Naive thymus-derived CD8-positive, alpha-beta T cell (primary cell): ENCODE measurements at places on chromosomes 6 and 20. TPM values are rescaled to one million over a fixed set of nuclear protein-coding genes. Genes with fewer than 3 reads are reported as not detected.

SRMS gene
- total RNA-seq, result not detected

LY6G6C gene
- not detected for total RNA-seq

SHLD1 gene
- 13.8 TPM for total RNA-seq

RAET1G gene
- not detected for total RNA-seq

APCDD1L gene
- total RNA-seq, result not detected

KCNK15 gene
- not detected for total RNA-seq

SLC25A27 gene
- 5.2 TPM for total RNA-seq

DNA sequence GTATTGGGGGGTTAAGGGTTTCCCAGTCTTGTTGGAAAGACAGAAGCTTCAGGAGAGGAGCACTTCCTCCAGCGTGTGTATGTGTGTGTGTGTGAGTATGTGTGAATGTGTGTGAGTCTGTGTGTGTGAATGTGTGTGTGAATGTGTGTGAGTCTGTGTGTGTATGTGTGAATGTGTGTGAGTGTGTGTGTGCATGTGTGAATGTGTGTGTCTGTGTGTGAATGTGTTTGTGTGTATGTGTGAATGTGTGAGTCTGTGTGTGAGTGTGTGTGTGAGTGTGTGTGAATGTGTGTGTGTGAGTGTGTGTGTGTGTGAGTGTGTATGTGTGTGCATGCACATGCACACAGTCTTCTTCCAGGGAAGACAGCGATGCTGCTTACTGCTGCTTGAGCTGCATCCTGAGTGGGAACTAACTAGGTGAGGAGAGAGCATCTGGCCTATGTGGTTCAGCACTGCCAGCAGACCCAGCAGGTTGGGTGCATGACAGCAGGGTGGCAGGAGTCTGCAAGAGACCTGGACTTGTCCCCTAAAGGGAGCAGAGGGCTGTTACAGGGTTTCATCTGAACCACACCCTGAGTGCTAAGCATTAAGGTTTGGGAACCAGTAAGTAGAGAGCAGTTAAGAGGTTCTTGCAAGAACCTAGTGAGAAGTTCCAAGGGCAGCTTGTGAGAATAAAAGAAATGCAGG is 22.7 kb upstream of the CCND3 start:
- no peak for DNase-seq

DNA sequence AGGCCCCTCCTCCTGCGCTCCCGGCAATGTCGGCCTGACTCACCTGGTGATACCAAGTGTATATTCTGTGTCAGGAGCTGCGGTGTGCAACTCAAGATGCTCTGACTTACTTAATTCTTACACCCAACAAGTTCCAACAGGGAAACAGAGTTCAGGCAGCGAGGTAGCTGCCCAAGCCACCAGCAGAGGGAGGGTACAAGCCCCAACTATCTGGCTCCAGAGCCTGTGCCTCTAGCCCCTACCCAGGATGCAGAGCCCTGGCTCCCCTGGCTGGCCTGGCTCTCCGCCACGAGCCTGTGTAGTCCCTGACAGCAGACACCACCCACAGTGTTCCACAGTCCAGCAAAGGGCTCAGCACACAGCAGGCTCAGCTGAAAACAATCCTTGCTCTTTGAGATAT is 34.9 kb downstream of the C20orf203 start:
- no peak for DNase-seq

- no peak for DNase-seq
Measured at GRCh38 chr6:38695227-38695900, 7.6 kb downstream of the GLO1 start.

DNA sequence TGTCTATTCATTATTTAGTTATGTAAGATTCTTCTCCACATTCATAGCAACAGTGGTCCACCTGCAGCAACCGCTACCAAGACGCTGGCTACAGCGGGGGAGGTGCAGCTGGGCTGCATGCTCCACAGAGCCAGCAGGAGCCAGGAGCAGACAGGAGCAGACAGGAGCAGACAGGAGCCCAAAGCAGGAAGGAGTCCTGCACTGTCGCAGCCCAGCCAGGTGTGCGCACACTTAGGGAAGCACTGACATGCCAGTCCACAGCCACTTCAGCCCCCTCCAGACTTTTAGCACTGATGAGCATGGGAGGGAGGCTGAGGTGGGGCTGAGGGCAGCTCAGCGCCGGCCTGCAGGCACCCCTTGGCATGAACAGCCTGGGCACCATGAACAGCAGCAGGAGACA is 19.6 kb downstream of the KIF16B start:
- DNase-seq, result no peak

DNA sequence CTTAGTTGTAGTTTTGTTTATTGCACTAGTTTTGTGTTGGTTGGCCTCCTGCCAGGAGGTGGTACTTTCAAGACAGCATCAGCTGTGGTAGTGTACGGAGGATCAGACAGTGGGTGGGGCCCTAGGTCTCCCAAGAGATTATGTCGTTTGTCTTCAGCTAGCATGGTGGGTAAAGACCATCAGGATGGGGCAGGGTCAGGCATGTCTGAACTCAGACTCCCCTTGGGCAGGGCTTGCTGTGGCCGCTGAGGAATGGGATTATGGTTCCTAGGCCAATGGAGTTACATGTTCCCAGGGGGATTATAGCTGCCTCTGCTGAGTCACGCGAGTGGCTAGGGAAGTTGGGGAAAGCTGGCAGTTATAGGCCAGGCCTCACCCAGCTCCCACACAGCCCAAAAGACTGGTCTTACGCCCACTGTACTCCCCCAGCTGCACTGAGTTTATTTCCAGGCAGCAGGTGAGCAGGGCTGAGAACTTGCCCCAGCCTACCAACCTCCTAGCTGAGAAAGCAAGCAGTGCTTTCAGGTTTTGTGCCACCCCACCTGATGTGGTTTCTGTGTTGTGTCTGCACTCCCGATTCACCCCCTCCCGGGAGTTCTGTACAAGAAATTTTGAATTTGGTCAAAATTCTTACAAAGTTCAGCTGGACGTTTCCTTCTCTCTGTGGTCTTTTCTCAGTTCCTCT is 24.7 kb downstream of the ZSCAN31 start:
- DNase-seq, result no peak

DNA sequence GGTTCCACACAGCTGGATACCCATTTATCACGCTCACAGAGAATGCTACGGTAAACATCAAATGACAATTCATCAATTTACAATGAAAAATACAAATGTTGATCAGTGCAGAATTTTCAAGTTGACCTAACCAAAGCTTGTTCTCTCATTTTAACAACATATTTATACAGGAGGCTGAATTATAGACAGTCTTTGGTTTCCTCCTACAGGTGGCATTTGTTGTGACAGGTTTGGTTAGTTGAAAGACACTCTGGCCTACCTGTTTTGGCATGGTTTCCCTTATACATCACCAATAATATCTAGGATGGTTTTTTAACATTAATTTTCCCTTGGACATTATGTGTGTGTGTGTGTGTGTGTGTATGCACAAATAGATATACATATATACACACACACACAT is 642.5 kb upstream of the MMS22L start:
- DNase-seq, result no peak

GRCh38 chr6:94894300-94894699 is 683.0 kb upstream of the MANEA start:
- DNase-seq, result no peak

GRCh38 chr6:16388488-16388887 is 150.1 kb downstream of the GMPR start:
- DNase-seq, result no peak

- no peak for DNase-seq
Measured at GRCh38 chr6:21523652-21524051, 69.9 kb upstream of the SOX4 start.

- no peak for DNase-seq
Measured at GRCh38 chr6:11196511-11197174, 35.8 kb downstream of the NEDD9 start.

- DNase-seq, result no peak
Measured at GRCh38 chr6:68427630-68428029, 207.5 kb upstream of the ADGRB3 start.

DNA sequence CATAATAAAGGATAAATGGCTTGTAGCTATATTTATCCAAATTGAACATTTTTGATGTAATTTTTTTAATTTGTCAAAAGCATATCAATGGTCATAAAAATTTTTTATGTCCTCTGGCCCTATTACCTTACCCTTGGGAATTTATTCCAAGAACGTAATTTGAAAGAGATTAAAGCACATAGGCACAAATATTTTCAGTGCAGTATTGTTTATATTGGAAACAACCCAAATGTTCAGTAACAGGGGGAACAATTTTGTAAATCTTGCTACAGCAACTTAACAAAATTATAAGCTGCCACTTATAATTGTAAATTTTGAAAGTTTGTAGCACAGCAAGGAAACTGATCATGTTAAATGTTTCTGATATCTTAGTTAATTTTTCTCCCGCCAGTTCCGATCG is 142.4 kb downstream of the MTHFD1L start:
- DNase-seq, result no peak

- DNase-seq, result no peak
Measured at GRCh38 chr6:157385482-157385881, 4.5 kb downstream of the ZDHHC14 start.

- no peak for DNase-seq
Measured at GRCh38 chr6:149055195-149055899, 262.2 kb upstream of the TAB2 start.

- DNase-seq, result peak; percentile 74
Measured at GRCh38 chr6:11381801-11382513, 149.5 kb upstream of the NEDD9 start.

- DNase-seq, result peak; percentile 60
Measured at GRCh38 chr20:62795023-62795761, 1.1 kb upstream of the MRGBP start.

DNA sequence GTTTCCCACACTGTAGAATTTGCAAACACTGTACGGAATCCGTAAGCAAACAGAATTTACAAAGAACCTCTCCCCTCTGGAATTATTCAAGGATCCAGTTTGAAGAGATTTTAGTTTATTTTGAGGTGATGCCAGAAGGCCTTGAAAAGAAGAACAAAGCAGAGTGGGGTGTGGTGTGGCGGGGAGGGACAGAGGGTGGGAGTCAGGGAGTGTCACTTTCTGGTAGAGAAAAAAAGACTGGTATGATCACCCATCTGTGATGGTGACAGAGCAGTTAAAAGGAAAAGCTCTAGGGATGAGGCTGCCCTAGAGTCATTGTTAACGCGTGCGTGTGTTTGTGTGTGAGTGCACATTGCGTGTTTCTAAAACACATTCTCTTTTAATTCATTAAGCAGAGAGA is 97.0 kb upstream of the F13A1 start:
- DNase-seq, result no peak

- DNase-seq, result no peak
Measured at GRCh38 chr6:105200133-105200730, 20.4 kb upstream of the POPDC3 start.

GRCh38 chr6:4914420-4915159 is 89.2 kb downstream of the RPP40 start:
- DNase-seq, result no peak

DNA sequence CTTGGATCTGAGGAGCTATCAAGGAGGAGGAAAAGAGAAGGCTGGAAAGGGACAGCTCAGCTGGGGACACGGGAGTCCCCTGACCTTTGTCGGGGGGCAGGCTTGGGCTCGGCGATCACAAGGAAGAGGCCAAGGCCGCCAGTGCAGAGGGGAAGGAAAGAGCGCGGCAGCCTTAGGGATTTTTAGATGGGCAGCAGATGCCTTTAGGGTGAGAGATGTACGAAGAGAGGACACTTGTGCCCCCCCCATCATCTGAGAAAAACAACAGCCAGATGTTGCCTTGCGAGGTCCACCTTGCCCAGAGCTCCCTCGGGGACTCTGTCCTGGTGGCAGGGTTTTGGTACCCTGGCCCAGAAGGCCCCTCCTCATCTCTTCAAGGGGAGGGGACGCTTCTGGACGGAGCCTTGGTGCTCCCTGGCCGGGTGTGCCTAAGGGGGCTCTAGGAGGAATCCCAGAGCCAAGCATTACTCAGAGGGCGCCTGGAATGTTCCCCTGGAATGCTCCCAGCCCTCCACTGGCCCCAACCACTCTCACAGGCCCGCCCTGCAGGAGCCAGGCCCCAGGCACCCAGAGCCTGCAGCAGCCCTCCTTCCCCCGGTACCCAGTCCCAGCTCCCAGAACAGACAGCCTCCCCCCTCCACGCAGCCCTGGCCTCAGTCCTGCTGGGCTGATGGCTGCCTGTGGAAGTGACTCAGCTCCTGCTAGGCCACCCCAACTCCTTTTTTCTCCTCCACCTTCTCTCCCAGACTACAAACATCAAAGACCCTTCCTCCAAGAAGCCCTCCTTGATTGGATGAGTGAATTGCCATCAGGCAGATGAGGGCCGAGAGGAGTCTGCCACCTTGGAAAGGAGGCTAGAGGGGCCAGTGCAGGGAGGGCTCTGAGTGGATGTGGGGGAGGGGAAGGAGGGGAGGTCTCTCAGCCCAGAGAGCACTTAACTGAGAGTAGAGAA is 1.8 kb downstream of the ADAM33 start:
- no peak for DNase-seq

DNA sequence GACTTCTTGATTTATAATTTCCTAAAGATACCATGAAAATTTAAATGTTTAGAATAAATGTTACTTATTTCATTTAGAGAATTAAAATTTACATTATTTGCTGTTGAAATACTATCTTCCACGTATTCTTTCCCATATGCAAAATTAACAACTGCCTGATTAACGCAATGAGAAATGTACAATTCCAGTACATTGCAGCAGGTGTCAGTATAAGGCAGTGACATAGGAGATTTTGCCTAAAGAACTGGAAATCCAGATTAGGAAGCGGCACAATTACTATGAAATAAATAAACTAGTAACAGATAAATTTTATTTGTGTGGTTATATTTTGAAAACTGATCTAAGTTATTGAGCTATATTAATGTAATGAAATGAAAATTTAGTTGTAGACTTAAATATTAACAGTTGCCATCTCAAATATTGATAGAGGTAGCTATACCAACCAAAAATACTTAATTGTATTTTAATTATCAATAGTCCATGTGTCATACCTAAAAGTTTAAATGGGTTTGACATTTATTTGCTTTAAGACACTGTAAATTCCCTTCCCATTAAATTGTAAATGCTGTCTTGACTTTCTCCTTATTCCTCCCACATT is 300.2 kb downstream of the UTRN start:
- DNase-seq, result peak; percentile 26
